ENCODE measurements at places on chromosomes 12 and 14.
A peak's percentile ranks its signal among the peaks of the same experiment; 100 is the strongest.

DNA sequence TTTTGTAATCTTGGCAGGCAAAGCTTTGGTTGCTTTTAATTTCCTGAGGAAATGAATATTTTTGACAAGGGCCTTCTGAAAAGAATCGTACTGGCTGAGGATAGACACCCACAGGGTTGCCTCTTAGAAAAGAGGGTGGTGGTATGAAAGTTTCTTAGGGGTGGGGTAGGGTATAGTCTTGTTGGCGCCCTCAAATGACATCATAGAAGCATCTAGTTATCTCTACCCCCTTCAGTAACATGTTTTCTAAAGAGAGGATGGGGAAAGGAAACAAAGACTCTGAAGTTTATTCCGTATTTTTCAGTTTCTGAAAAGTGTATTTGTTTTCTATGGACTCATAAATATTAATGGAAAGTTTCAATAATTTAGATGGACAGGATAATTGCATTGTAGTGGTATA, 13.7 kb downstream of the PRKCH start:
- no peak for DNase-seq

GRCh38 chr12:87120440-87120839, 864.2 kb upstream of the MGAT4C start:
- DNase-seq = no peak

DNA sequence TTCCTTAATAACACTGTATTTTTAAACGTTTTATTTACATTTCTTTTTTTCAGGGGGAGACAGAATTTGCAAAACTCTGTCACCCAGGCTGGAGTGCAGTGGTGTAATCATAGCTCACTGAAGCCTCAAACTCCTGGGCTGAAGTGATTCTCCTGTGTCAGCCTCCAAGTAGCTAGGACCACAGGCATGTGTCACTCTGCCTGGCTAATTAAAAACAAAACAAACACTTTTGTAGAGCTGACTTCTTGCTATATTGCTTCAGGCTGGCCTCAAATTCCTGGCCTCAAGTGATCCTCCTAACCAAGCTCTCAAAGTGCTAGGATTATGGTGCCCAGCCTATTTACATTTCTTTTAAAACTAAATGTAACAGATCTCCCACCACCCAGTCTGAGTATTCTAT, 12.7 kb downstream of the CPSF6 start:
- no peak for DNase-seq

- no peak for DNase-seq
Observed at GRCh38 chr12:122848471-122849351, 13.5 kb downstream of the HIP1R start.

DNA sequence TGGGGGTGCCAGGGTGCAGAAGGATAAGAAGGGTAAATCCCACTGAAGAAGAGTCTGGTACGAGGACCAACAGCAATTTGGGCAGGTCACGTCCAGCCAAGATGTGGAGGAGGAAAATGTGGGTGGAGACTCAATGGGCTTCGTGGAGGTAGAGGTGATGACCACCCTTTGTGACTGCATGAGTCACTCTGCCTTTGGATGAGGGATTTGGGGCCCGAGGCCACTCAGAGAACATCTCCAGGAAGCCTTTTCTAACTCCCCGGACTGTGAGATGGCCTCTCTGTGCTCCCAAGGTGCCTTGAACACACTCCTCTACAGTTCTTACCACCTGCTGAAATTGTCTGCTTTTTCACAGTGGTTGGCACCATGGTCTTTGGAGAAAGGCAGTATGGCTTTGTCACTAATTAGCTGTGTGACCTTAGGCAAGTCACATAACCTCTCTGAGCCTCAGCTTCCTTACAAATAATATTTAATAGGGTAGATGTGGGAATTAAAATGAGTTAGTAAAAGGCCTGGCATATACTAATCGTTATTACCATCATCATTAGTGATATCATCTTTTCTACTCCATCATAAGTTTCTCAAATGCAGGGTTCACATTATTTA, 67.0 kb upstream of the ARHGAP5 start:
- no peak for DNase-seq

- DNase-seq = no peak
Observed at GRCh38 chr14:92670643-92671366, 77.6 kb downstream of the LGMN start.

DNA sequence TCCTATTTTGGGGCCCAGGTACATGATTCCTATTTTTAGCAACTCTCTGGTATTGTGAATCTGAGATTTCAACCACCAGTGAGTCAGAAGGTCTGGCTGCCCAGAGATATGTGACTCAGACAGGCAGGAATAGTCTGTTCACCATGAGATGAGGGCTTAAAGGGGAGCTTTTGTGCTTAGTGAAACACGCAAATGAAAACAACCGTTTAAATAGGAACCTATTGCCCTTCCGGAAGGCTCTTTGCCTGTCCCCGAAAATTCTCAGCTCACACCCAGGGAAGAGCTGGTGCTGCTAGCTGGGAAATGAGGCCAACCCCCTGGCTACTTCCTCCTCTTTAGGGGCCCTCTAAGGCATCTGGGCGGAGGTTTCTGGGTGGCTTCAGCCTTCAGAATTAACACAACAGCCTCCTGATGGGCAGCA, 283.6 kb downstream of the CACNA1C start:
- peak; percentile 93 for DNase-seq

- DNase-seq = no peak
Observed at GRCh38 chr14:95307402-95308041, 12.2 kb downstream of the CLMN start.

DNA sequence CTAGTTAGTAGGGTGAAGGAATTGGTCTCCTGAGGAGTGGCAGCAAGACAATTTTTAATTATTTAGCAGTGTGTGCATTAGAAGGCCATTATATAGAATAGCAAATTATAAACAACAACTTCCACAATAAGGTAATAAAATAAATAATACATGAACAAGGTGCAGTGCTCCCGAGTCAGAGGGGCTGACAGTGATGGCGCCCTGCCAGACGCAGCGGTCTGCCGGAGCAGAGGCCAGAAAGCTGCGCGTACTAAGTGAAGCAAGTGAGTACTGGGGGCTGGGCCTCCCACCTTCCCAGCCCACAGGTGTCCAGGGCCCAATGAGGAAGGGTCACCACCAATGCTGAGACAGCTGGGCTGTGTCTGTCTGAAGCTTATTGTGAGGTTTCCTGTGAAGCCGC, 72.0 kb upstream of the VRK1 start:
- DNase-seq = no peak

DNA sequence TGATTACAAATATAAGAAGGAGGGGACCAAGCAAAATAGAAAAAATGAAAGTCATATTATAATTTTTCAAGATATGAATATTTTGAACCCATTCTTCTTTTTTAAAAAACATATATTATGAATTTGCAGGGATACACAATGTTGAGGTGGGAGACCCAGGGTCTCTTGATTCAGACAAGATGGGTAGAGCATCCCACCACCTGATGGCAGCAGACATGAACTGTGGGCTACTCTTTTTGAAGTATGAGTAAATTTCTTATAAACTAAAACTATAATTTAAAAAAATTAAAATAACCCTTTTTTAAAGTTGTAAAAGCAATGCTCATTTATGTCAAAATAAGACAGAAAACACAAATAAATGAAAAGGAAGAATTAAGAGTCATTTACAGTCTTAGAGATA, 202.7 kb upstream of the PRICKLE1 start:
- DNase-seq = no peak

- DNase-seq = peak; percentile 79
Observed at GRCh38 chr14:96053600-96054381, 14.6 kb downstream of the C14orf132 start.

- DNase-seq = no peak
Observed at GRCh38 chr12:2654311-2654710, 140.5 kb upstream of the FKBP4 start.

DNA sequence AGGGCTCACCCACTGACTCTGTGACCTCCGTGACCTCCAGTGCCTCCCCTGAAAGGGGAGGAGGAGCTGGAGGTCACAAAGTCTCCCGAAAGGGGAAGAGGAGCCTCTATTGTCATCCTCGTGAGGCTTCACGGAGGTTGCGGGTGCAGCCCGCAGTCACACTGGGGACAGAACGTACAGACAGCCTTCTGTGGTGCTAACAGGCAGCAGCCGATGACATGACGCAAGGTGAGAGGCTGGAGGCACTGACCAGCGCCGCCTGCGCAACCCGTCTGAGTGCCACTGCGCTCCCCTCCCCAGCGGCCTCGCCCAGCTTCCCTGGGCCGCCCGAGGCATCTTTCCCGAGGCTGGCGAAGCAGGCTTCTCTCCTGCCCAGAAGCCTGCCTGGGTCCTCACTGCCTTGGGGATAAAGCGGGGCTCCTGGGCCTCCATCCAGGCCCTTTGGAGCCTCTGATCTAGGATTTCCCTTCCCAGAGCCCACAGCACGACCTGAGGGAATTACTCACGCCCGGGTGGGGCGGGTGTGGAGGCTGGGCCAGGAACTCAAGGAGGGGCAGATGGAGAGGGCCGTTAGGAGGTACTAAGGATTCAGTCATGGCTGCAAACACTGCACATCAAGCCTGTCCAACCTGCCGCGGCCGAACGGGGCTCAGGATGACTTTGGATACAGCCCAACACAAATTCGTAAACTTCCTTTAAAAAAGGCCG, 12.3 kb upstream of the LBHD2 start:
- no peak for DNase-seq

- no peak for DNase-seq
Observed at GRCh38 chr14:71964716-71965115, 32.5 kb downstream of the RGS6 start.

DNA sequence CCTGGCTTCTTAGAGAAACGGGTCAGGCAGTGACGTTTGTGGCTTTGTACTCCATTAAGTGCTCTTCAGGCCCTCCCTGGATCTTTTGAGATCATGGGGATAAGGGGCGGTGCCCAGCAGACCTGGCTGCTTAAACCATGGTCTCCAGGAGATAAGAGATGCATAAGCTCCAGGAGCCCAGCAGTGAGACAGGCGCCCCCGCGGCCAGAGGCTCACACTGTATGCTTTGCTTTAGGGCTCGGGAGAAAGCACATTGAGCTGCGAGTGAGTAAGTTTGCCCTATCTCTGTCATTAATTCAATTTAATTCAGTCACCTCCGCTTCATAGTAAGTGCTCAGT, 359.5 kb downstream of the CACNA1C start:
- no peak for DNase-seq

- DNase-seq = no peak
Observed at GRCh38 chr14:71429902-71430301, 502.3 kb upstream of the RGS6 start.

DNA sequence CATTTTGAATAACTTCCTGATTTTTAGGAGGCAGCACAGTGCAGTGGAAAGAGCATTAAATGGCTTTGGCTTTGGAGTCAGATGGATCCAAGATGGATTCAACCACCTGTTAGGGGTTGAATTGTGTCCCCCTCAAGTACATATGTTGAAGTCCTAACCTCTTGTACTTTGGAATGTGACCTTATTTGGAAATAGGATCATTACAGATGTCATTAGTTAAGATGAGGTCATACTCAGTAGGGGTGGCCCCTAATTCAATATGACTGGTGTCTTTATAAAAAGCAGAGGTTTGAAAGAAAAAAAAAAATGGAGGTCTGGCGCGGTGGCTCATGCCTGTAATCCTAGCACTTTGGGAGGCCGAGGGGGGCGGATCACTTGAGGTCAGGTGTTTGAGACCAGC, 18.8 kb downstream of the ATP5MC2 start:
- DNase-seq = no peak

- no peak for DNase-seq
Observed at GRCh38 chr12:64036414-64036813, 185.7 kb downstream of the KICS2 start.

DNA sequence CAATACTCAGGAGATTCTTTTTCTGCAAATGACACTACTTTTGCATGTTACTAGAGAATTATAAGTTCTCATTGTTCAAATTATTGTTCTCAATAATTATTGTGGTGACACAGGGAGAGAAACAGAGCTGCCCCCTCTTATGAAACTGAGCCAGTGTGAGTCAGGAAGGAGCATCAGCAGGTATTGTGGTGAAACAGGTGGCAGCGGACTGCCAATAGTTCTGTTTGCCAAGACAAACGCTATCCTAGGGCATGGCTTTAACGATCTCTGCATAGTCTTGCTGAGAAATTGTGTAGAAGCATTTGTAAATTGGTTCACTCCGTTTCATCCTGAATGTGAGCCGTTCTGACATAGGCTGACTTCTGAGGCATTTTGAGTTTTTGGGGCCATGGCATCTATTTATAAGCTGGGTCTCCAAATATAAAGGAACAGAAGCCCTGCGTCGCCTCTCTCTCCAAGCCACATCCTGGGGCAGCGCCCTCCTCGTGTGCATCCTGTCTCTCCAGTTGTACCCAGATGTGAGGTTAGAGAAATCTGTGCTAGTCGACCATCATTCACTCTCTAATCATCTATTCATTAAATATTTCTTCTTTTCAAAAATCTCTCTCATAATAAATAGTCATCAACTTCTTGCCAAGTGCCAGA, 15.8 kb upstream of the PPP4R4 start:
- DNase-seq = no peak

DNA sequence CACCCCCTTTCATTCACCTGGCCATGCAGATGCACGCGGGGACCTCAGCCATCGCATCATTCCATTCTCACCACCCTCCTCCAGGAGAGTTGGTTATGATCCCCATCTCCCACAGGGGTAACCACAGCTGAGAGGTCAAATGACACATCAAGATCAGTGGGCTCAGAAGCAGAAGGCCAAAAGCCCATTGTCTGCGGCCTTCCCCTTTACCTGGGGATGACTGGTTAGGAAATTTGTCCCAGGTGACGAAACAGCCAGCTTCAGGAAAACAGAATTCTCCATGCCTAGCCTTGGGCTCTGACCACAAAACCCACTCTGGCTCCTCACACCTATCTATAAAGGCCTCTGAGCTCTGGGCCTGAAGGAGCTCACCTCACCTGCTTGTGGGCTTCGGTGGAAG, 36.1 kb downstream of the ZFP36L1 start:
- no peak for DNase-seq

DNA sequence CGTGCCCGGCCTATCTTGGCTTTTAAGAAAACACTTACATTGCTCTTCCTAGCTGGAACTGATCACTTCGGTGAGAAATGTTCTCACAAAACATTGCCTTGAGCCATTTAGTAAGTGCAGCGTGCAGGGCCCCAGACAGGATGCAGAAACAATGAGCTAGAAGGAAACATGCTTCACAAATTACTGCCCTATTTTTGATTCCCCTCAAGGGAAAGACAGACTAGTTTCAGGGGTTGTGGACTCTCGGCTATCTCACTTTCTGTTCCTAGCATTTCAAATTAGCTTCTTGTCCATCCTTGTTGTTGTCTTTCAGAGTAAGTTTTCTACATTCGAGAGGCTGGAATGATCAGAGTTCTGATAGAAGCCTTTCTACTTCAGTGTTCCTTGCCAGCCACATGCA, 21.6 kb downstream of the TGFB3 start:
- no peak for DNase-seq
